ENCODE measurements at places on chromosomes 3 and 15. TPM values are rescaled to one million over a fixed set of nuclear protein-coding genes. Genes with fewer than 3 reads are reported as not detected.

The TMCO5A gene
- total RNA-seq, result not detected

The SLC51A gene
- total RNA-seq, result not detected

The AMOTL2 gene
- 0.33 TPM for total RNA-seq

GRCh38 chr15:66619152-66619903 is 53.5 kb upstream of the LCTL start:
- no peak overlapping the region for H3K27ac ChIP-seq
- no peaks in the 10 kb centered on the region for H3K36me3 ChIP-seq

The ZNF197 gene
- 10.2 TPM for total RNA-seq

GRCh38 chr3:43190670-43191069 is 84.8 kb upstream of the POMGNT2 start:
- H3K27me3 ChIP-seq, result no peaks in the 10 kb centered on the region
- no peaks in the 10 kb centered on the region for H3K36me3 ChIP-seq
- H3K4me3 ChIP-seq, result no peak overlapping the region
- no peak overlapping the region for H3K27ac ChIP-seq
- no peak for DNase-seq

DNA sequence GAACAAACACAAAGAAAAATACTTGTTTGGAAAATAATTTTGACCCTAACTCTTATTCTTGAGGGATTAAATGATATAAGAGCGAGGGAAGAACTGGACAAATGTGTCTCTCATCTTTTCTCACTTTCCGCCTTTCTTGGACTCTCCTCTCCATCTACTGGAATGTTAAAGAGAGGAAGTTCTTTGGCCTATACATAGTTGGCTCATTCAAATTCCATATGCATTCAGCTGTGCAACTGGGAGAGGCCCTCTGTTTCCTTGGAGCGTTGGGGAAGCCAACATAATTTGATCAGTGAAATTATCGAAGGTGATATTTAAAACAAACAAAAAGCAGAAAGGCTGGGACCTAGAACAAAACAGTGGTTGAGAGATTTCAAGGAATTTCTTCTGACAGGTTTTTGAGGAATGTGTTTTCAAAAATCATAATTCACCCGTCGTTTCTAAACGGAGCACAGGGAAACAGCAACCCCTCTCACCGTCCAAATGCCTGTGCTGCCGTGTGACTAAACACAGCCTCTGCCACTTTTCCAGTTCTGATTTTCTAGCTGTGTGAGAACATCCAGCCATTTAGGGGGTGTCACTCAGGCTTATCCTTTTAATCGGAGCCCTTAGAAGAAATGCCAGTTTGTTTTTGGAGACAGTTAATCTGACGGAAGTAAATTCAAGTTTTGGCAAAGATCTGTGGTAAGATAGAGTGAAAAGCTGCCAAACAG is 489.9 kb downstream of the SOX2 start:
- H3K27me3 ChIP-seq, result no peaks in the 10 kb centered on the region
- DNase-seq, result no peak
- no peaks in the 10 kb centered on the region for H3K36me3 ChIP-seq
- no peaks in the 10 kb centered on the region for H3K4me1 ChIP-seq
- H3K27ac ChIP-seq, result no peak overlapping the region

The ECE2 gene
- total RNA-seq, result not detected

DNA sequence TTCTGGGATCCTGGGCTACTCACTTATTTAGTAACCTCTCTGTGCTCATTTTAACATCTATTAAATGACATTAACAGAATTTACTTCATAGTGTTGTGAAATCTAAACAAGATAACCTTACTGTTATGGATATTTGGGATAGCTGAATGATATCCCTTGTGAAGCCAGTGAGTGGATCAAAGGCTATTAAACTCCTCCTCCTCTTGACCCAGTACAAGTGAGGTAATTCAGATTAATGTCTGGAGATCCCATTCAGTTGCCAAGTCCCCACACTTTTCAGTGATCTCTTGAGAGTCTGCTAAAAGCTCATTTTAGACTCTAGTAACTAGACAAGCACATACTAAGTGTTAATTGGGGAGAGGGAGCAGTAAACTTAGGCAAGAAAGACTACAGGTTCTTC is 2.5 kb upstream of the ANKRD28 start:
- no peaks in the 10 kb centered on the region for H3K36me3 ChIP-seq
- H3K4me3 ChIP-seq, result no peak overlapping the region
- H3K4me1 ChIP-seq, result peaks cover 37% of the 10 kb centered on the region
- H3K27me3 ChIP-seq, result no peaks in the 10 kb centered on the region

The GOLGB1 gene
- total RNA-seq, result 26.7 TPM

- H3K4me3 ChIP-seq, result no peak overlapping the region
- no peaks in the 10 kb centered on the region for H3K36me3 ChIP-seq
- no peak overlapping the region for H3K27ac ChIP-seq
- DNase-seq, result no peak
- H3K27me3 ChIP-seq, result no peaks in the 10 kb centered on the region
- no peaks in the 10 kb centered on the region for H3K4me1 ChIP-seq
Measured at GRCh38 chr3:64612916-64613526, 74.8 kb downstream of the ADAMTS9 start.

The WDR93 gene
- total RNA-seq, result not detected

The CYP19A1 gene
- 1.2 TPM for total RNA-seq

GRCh38 chr3:57004229-57004628 is 56.2 kb upstream of the SPATA12 start:
- H3K4me3 ChIP-seq, result no peak overlapping the region
- no peaks in the 10 kb centered on the region for H3K36me3 ChIP-seq
- no peaks in the 10 kb centered on the region for H3K4me1 ChIP-seq
- no peak for DNase-seq
- no peaks in the 10 kb centered on the region for H3K27me3 ChIP-seq

The NGRN gene
- 22.9 TPM for total RNA-seq

The CMC1 gene
- total RNA-seq, result 27.1 TPM

The DGKG gene
- total RNA-seq, result 4.7 TPM

DNA sequence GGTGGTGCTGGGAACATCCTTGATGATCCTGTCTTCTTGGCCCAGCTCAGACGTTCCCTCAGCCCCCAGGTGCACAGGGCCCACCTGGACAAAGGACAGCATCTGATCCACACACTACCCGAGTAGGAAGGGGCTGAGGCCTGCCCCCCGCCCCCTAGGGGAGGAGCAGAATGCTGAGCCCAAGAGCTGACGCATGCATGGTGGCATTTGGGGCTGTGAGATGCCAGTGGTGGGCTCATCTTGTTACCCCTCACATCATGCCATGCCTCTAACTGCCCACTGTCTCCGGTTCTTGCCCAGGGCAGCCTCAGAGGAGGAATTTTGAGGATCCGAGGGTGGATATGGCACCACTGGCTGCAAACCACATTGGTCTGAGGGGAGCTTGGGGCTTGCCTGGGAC is 61.5 kb downstream of the LINGO1 start:
- no peaks in the 10 kb centered on the region for H3K36me3 ChIP-seq
- no peak overlapping the region for H3K4me3 ChIP-seq
- DNase-seq, result no peak

DNA sequence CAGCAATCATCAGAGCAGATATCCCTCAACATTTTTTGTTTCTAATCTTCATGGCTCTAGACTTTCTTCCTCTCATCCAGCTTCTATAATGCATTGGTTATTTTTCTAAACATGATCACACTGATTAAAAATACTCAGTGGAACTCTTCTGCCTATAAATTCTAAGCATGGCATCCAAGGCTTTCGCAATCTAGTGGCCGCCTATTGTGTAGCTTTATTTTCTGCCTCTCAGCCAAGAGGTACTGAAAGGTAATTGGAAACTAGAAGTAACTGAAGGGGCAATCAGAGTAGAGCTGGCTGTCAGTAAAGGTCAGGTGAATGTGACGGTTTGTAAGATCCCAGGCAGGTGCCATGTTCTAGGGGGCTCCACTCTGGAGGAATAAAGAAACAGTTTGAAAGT is 33.4 kb downstream of the OXSM start:
- H3K27me3 ChIP-seq, result no peaks in the 10 kb centered on the region
- H3K4me3 ChIP-seq, result no peak overlapping the region
- H3K4me1 ChIP-seq, result no peaks in the 10 kb centered on the region
- no peak for DNase-seq

The HTR3E gene
- total RNA-seq, result not detected

GRCh38 chr15:75198560-75199356 is 2.9 kb upstream of the C15orf39 start:
- H3K4me3 ChIP-seq, result peak overlapping the region; percentile 61
- H3K27me3 ChIP-seq, result no peaks in the 10 kb centered on the region
- H3K4me1 ChIP-seq, result peaks cover 38% of the 10 kb centered on the region
- DNase-seq, result peak; percentile 73
- peaks cover 3% of the 10 kb centered on the region for H3K36me3 ChIP-seq
- H3K27ac ChIP-seq, result peak overlapping the region; percentile 93

DNA sequence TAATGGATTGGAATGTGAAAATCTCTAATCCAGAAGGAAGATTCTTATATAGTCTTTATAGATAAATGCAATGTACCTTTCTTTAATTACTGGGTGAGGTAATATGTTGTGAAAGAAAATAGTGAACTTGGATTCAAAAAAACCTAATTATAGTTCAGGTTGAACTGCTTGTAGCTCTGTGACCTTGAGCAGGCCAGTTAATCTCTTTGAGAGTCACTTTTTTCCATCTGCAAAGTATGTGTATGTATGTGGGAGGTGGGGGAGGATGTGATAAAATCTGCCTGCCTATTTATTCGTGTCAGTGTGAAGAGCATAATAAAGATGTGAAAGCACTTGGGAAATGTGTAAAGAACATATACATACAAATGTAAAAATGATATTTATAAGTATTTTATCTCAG is 34.4 kb downstream of the GLCE start:
- H3K4me3 ChIP-seq, result no peak overlapping the region
- H3K27me3 ChIP-seq, result no peaks in the 10 kb centered on the region
- DNase-seq, result no peak

GRCh38 chr3:64121750-64122311 is 98.5 kb upstream of the PSMD6 start:
- H3K27ac ChIP-seq, result no peak overlapping the region
- no peak for DNase-seq
- H3K27me3 ChIP-seq, result no peaks in the 10 kb centered on the region
- H3K4me1 ChIP-seq, result no peaks in the 10 kb centered on the region
- H3K36me3 ChIP-seq, result no peaks in the 10 kb centered on the region
- no peak overlapping the region for H3K4me3 ChIP-seq

- no peak overlapping the region for H3K4me3 ChIP-seq
- DNase-seq, result no peak
- H3K4me1 ChIP-seq, result no peaks in the 10 kb centered on the region
- H3K27ac ChIP-seq, result no peak overlapping the region
Measured at GRCh38 chr3:180063783-180064182, 27.0 kb upstream of the PEX5L start.

Measured in GM12878 (cell line).